Foreskin fibroblast (primary cell): ENCODE measurements at places on chromosomes 11 and 22.

GRCh38 chr11:122813176-122813893, 25.0 kb upstream of the CRTAM start:
- DNase-seq = no peak

GRCh38 chr22:36213586-36213985, 12.0 kb upstream of the APOL4 start:
- no peak for DNase-seq

DNA sequence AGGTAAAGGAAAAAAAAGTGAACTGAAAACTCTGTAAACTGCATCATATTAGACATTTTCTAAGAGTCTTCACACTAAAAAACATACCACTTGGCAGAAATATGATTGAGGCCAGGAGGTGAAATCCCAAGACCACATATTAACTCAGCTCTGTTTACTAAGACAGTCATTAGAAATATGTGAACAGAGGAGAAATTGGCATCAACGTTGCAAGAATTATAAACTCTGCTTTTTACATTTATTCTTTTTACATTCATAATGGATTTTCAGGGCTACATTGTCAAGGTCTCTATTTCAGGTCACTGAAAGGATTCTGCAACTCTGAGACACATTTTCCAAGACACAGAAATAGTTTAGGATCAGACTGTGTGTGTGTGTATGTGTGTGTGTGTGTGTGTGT, 1364.0 kb downstream of the LRRC4C start:
- DNase-seq = no peak

DNA sequence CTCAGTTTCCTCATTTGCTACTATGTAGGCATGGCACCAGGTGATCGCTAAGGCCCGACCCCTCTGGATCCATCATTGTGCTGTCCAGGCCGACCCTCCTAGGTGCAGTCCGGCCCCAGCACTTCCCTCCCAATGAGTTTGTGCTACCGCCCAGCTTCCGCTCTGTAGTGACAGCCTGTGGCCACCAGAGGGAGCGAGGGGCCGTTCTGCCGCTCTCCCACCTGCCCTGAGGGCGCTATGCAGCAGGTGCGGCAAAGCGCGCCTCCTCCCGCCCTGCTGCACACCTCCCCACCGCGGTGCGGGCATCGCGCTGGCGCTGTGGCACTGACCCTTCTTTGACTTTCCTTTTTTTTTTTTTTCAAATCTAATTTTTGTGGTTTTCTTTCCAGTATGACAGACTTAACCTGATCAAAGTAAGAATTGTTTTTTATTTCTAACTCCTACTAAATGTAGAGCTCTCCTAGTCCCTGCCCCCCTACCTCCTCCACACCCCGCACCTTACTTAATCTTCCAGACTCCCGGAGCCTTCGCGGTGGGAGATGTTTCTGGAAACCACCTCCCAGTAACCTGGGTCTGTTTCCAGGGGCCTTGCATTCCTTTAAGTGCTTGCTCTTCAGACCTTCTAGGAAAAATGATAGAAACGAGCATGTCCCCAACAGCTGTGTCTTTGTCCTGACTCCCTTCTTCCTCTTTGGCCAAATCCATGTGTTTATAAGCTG, 73.7 kb downstream of the SCN3B start:
- DNase-seq = no peak

- no peak for DNase-seq
Observed at GRCh38 chr11:68293708-68294107, 18.7 kb upstream of the LRP5 start.

DNA sequence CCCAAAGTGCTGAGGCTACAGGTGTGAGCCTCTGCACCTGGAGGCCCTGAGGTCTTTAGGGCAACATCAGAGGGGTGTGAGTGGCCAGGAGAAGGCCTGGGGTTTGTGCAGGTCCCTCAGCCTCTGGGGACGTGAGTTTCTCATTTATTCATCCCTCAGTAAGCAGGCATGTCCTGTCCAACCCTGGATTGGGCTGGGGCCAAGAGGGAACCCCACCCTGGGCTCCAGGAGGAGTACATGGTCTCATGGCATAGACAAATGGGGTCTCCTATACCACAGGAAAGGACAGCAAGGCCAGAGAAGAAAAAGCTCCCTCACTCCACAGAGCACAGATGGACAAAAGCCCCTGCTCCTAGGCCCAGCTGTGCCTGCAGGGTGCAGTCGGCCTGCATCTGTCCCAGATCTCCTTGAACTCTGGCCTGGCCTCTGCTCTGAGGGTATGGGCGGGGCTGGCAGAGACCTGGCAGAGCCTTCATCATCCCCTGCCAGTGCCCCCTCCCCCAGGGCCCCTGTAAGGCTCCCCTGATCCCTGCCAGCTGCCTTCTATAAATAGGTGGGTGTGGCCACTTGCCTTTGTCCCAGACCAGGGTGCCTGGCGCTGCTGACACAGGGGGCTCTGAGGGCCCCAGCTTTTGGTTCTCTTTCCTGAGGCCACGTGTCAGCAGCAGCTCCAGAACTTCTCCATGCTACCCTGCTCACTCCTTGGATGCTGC, 34.6 kb downstream of the A4GALT start:
- peak; percentile 13 for DNase-seq

GRCh38 chr22:45254388-45254787, 13.7 kb upstream of the KIAA0930 start:
- no peak for DNase-seq

DNA sequence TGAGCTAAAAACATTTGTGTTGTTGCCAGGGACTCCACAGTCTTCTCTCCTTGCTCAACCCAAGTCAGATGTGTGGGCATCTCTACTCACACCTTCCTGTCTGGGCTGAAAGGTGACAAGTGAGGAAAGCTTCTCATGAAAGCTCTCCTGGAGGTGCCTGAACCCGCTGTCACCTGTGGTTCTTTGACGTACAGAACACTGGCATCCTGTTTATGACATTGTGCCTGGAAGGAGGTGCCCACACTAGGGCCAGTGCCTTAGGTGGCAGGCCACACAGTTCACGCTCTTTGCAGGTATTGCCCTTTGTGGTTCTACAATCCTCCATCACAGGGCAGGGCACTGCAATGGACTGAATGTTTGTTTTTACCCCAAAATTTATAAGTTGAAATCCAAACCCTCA, 108.5 kb downstream of the CD44 start:
- DNase-seq = no peak
